Stimulated activated CD8-positive, alpha-beta memory T cell treated with anti-CD3 and anti-CD28 coated beads, Interleukin-7, amount 100 ng/mL, for 1 hour (primary cell): ENCODE measurements at places on chromosomes 5 and 9.

- DNase-seq, result peak; percentile 36
Observed at GRCh38 chr5:180313677-180314505, 22.0 kb upstream of the MAPK9 start.

GRCh38 chr9:109052416-109052815 lies 39.1 kb upstream of the CTNNAL1 start:
- no peak for DNase-seq

GRCh38 chr5:14114615-14115251 lies 28.4 kb upstream of the TRIO start:
- no peak for DNase-seq

DNA sequence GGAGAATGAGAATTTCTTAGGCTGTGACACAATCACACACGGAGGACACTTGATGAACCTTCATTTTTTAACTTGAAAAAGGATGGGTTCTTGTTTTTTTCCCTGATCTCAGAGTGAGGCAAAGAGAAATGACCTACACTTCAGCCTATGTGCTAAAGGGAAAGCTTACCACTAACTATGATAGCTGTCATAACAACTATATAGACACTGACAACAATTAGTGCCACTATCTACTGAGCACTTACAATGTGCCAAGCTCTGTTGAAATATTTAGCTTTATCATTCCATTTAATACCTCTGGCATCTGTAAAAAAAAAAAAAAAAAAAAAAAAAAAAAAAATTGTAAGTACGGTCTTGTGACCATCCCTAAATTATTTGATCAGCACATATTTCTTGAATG lies 135.9 kb upstream of the WWC1 start:
- DNase-seq, result no peak
